Neuronal stem cell (in vitro differentiated cells): ENCODE measurements at places on chromosomes 6 and 20.
A peak's percentile ranks its signal among the peaks of the same experiment; 100 is the strongest.

DNA sequence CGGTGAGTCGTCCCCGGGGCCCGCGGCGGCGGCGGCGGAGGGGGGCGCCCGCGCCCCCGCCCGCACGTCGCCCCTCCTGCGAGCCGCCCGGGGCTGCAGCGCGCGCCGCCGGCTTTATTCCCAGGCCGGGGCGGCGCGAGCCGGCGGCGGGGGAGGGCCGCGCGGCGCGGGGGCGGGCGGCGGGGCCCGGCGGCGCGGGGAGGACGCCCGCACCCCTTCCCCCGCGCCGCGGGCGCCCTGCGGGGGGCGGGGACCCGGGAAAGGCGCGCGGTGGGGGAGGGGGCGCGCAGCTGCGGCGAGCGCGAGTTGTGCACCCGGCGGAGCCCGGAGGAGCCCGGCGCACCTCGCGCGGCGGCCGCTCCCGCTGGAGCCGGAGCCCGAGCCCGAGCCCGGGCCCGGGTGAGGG lies 646 bp downstream of the HMGA1 start:
- DNase-seq, result no peak

DNA sequence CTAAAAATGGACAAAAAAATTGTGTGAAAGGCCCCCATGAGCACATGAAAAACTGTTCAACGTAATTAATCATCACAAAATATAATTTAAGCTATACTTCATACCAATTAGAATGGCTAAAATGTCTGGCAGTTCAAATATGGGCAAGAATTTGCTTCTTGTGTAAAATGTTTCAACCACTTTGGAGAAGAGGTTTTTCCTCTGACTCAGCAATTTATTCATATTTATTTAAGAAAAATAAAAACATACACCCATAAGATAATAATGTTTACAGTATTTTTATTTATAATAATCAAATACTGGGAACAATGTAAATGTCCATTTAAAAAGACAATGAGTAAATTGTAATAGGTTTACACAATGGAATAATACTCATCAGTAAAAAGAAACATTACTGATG lies 395.1 kb upstream of the KHDRBS2 start:
- DNase-seq, result no peak

DNA sequence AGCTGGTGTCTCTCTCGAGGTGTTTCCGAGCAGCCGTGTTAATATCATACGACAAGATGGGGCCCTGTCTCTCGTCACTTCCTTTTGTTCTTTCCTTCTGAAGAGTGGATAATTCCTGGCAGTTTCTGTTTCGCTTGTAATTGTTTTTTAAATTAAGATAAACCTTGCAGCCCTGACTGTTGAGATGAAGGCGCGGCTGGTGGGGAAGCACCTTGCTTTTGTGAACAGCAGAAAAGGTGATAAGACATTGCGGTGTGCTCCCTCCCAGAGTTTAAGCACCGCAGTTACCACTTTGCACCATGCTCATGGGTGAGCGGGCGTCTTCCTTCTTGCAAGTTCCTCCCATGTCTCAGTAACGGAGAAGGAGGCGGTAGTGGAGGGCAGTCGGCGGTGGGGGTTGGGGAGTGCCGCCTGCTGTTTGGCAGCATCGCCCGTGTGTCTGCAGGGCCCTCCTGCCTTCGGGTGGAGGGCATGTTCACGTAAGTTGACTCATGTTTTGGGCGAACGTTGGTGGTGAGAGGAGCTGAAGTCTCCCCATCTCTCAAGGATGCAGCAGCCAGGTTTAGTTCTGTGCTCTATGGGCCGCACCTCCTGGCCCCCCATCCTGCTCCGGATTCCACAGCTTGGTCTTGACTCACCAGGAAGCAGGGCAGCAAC lies 345.9 kb downstream of the TAF4 start:
- DNase-seq, result no peak

GRCh38 chr6:131226459-131227157 lies 91.3 kb downstream of the AKAP7 start:
- no peak for DNase-seq

- DNase-seq, result no peak
These were observed 171.2 kb upstream of the BMP5 start for GRCh38 chr6:56046576-56046975.

- DNase-seq, result no peak
These were observed 42.6 kb upstream of the TMEM170B start for GRCh38 chr6:11494786-11495564.

GRCh38 chr6:54681987-54682386 lies 164.6 kb upstream of the FAM83B start:
- no peak for DNase-seq

GRCh38 chr6:88890860-88891845 lies 72.3 kb downstream of the RNGTT start:
- DNase-seq, result no peak

GRCh38 chr6:124396361-124396760 lies 565.9 kb upstream of the RNF217 start:
- no peak for DNase-seq

DNA sequence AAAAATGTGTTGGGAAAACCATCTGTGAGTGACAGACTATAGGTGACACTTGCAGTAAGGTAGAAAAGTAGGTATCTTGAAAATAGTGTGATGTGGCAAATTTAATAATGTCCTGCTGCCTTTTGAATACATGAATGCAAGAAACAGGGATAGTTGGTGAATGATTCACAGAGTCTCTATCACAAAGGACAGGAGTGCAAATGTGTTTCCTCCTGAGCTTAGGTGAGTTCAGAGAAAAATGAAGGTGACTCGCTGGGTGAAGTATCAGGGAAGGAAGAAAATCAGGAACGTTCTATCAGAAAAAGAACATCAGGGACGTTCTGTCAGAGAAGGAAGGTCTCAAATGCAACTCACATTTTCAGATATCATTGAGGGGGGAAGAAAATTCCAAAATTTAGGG lies 557.8 kb upstream of the SLC35B3 start:
- DNase-seq, result no peak

- no peak for DNase-seq
These were observed 714.6 kb downstream of the CD109 start for GRCh38 chr6:74410630-74411029.

GRCh38 chr6:82492134-82492533 lies 128.5 kb downstream of the TPBG start:
- DNase-seq, result no peak

DNA sequence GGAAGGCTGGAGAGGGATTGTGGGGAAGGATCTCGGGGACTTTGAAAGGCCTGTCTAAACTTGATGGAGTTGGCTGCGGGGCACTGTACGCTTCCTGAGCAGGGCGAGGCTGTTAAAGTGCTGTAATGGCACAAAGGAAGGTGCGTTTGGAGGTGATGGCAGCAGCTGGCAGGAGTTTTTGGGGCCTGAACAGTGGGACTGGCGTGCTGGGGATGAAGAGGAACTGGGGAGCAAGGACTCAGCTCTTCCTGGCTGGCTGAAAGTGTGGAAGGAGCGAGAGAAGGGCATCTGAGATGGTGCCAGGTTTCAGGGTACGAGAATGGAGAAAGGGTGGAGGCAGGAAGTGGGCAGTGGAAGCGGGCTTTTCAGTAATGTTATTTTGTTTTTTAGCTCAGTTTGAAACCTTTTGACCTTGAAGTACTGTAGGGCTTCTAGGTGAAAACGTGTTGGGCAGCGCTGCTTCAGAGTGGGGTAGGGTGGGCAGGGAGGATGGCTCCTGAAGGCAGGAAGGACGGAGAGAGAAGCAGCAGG lies 8.0 kb downstream of the TMEM181 start:
- no peak for DNase-seq

DNA sequence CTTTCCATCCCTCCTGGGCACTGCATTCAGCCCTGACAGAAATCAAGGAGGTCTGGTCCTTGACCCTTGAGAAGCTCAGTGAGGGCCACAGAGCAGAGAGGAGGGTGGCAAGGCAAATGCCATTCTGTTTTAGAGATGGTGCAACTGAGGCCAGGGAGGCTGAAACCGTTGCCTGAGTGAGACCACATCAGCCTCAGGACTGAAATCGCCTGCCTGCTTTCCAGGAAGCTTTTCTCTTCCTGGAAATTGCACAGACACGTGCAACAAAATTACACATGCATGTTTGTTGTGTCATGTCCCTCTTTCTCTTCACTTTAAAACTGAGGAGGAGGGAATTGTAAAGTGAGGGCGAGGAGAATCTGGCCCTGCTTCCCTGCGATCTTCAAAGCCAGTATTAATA lies 113.7 kb upstream of the PDE10A start:
- no peak for DNase-seq

DNA sequence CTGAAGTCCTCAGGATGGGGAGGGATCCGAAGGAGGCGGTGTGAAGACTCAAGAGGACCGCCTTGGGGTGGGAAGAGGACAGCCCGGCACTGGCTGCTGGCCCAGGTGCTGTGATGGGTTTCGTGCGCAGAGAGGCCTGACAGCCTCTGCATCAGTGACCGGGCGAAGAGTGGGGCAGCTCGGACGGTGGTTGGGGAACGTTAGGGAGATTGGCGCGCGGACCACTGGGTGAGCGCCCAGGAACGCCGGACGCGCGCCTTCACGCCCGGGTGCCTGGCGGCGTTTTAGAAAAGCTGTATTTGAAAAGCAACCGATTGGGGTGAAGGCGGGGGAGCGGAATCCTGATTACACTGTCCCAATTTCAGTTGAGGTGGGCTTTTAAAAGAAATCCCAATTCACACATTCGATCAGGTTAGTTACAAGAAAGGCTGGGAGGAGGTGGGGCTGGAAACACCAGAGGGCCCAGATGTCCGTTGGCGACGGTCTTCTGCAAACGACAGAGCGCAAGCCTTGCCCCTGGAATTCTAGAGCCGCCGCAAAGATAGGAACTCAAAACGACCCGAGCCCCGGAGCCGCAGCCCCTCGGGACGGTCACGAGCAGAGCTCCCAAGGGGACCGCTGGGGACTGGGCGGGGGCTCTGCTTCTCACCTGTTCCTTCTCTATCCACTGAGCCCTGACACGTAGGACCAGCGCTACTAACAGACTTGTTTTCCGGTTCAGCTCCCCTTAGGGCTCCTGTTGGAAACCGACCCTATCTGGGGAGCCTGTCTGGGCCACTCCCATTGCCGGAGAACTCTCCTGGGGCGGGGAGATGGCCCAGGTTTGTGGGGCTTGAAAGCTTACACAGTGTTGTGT lies 8.5 kb upstream of the TRIM40 start:
- DNase-seq, result no peak

- DNase-seq, result no peak
These were observed 16.3 kb upstream of the FAM8A1 start for GRCh38 chr6:17583811-17584210.

- peak; percentile 53 for DNase-seq
These were observed 121.8 kb downstream of the SASH1 start for GRCh38 chr6:148464319-148465010.

DNA sequence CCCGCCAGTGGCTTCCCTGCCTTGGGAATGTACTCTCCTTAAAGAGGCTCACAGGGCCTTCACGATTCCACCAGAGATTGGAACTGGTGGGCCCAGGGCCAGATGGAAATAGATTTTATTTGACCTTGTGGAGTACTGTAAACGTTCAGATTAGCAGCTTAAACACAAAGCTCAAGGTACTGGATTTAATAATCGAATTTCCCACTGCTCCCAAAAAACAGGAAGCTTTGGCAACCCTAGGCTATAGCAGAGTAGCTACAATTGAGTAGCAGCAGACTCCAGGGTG lies 7.3 kb downstream of the SDCBP2 start:
- DNase-seq, result no peak

DNA sequence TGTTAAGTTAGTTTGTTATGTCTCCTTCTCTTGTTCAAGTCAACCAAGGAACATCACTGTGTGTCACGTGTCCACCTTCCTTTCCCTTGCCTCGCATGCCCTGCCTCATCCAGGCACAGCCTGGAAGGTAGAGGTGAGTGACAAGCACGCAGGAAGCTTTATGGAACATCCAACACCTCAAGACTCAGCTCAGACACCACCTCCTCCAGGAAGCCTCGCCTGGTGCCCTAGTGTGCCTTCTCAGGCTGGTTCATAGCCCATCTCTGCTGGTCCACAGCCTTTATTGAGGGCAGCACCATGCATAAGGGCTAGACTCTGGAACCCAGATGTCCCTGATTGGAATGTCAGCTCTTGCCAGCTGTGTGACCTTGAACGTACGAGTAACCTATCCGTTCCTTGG lies 224.3 kb downstream of the ANKRD60 start:
- no peak for DNase-seq

- no peak for DNase-seq
These were observed 97.0 kb upstream of the MAN1A1 start for GRCh38 chr6:119446609-119447008.

GRCh38 chr6:130560231-130560630 lies 194.4 kb downstream of the TMEM200A start:
- no peak for DNase-seq

GRCh38 chr6:151263967-151264366 lies 24.2 kb downstream of the AKAP12 start:
- no peak for DNase-seq

DNA sequence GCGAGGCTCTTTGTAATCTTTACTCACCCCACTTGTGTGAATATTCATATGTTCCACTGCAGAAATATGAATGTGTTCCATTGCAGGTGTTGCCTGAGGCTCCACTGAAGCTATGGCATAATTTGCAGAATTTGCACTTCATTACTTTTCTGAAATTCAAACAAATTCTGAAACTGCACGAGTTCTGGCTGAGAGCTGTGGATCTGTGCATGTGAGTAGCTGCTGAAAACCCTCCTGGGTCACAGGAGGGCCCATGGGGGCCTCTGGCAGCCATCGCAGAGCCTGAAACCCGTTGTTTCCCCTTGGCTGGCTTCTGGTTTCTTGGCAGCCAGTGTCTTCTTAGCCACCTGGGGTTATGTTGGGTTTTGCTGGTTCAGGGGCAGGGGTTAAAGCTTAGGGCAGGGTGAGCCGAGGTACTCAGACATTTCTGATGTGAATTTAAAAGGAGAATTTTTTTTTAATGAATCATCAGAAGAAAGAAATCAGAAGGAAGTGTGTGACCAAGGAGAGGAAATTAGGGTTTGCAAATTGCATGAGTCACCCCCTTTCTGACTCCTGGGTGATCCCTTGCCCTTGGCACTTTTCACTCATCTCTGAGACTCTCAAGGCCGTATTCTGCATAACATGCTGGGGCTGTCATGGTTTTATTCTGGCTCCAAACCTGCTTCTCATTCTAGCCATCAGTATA lies 40.6 kb downstream of the TOX2 start:
- no peak for DNase-seq

DNA sequence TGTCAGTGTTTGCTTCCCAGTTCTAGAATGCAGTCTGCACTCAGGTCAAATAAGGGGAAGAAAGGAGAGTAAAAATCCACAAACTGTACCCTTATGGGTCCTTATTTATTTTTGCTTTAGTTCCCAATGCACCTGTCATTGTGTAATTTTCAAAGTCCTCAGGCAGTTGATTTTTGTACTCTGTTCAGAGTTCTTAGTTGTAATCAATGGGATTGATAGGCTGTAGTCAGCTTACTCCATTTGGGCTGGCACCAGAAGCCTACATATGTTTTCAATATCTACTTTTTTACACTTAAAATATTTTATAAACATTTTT lies 18.6 kb downstream of the AIG1 start:
- no peak for DNase-seq

GRCh38 chr6:21118216-21118780 lies 475.3 kb upstream of the SOX4 start:
- no peak for DNase-seq

DNA sequence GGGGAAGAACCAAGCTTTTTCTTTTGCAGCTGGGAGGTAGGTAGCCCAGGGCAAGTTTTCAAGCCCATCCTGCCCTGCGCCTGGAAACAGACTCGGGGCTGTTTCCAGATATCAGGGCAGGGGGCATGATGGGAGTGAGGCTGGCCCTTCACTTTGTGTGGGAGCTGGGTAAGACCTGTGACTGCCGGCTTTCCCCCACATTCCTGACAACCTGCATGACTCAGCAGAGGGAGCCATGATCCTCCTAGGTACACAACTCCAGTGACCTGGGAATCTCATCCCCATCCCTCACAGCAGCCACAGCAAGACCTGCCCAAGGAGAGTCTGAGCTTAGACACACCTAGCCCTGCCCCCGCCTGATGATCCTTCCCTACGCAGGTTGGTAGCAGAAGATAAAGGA lies 280.8 kb downstream of the SOX4 start:
- no peak for DNase-seq
